Stimulated activated CD8-positive, alpha-beta memory T cell treated with anti-CD3 and anti-CD28 coated beads, Interleukin-7, amount 100 ng/mL, for 24 hours (primary cell): ENCODE measurements at places on chromosomes 6 and 20.

GRCh38 chr20:3887876-3888620, 1.1 kb upstream of the PANK2 start:
- no peak for DNase-seq

- DNase-seq = no peak
Observed at GRCh38 chr6:73451223-73452106, 632 bp downstream of the CGAS start.

DNA sequence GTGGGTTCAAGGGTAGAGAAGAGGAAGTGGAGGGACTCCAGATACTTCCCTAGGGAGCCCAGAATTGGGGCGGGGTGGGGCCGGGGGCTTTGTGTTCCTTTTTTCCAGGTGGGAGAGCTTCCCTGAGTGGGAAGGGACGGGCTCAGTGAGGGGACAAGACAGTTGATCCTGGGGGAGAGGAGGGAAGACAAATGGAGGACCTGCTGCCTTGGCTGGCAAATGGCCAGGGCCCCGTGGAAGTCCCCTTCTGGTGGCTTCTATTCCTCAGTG, 2.6 kb downstream of the CTSZ start:
- peak; percentile 21 for DNase-seq

- no peak for DNase-seq
Observed at GRCh38 chr20:45908084-45908483, 3.9 kb downstream of the PLTP start.

DNA sequence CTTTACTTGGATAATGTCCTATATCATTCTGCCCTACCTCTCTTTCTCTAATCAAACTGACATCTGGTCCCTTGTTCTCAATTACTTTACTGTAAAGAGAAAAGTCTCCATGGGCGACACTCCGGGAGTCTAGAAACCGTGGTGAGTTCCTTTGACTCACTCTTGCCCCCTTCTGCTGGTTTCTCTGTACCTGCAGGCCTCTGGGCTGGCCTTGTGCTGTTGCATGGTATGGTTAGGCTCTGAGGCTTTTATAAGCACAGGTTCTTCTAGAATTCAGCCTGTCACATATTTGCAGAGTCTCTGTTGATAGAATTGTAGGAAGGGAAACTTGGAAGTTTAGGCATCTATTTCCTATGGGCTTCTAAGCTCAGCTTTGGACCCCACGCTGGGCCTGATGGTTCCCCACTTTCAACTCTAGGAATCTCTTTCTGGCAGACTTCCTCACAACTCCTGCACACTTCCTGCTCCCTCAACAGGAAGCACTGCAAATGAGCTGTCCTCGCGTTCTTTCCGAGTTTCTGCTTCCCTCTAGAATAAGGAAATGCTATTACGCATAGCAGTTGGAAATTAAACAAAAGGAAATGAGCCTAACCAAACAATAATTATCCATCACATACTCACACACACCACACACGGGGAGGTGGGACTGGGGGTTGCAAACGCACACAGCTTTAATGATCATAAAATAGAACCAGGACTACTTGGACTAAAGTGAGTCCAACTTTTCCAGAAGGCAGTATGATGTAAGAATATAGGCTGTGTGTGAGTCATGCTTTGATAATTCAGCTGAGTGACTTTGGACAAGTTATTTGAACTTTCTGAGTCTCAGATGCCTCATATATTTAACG, 683.3 kb downstream of the QKI start:
- no peak for DNase-seq

DNA sequence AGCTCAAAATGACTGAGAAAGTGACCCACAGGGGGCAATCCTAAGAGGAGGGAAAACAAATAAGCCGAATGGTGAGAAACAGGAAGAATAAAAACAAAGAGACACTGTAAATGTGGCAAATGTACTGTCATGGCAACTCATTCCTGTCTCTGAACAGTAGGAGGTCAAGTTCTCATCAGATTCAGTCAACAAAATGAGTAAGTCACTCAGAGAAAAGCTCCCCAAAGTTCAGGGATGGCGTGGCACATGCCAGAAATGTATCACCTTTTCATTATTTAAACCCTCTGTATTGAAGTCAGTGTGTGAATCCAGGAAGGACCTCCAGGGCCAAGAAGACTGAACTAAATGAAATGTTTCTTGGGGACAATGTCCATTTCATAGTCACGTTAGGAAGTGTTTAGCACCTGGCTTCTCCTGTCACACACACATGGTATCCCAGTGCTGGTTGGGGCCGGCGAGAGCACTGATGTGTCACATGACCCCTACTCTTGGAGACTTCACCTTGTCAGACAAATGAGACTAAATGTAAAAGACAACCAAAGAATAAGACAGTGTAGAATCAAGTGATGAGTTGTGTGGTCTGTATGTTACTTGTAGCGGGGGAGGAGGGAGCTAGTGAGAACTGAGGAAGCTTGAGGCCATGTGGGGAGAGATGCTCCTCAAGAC, 20.7 kb downstream of the CNR1 start:
- DNase-seq = no peak

- no peak for DNase-seq
Observed at GRCh38 chr6:37511910-37512399, 12.3 kb upstream of the CCDC167 start.

DNA sequence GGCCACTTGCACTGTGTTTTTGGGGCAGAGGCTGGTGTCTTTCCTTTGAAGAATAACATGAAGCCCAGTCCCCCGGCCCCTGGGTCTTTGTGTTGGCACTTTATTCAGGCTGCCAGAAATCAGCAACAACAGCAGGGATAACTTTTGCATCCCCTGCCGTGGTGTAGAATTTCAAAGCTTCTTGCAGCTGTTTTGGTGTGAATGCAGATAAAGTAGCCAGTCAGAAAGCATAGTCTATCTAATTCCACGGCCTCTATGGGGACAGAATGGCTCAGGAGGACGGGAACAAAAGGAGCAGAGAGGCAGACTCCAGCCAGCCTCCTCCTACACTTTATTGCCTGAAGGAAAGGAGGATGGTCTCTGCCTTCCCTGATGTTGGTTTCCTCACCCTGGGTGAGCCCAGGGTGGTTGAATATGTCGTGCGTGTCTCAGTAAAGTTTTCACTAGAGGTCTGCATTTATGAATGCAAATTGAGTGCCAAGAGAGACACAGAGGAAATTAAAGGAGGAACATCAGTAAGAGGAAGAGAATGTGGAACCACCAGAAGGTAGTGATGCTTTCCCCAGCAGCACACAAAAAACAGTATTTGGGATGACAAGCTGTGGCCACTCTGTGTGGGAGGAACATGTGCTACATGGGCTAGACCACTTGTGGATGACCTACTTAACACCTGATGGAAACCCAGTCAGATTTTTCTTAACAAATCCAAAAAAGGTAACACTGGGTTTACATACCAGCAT, 125.9 kb upstream of the TRAF3IP2 start:
- no peak for DNase-seq

- DNase-seq = no peak
Observed at GRCh38 chr20:24965065-24965919, 16.2 kb downstream of the CST7 start.

- DNase-seq = no peak
Observed at GRCh38 chr6:163947276-163947675, 532.8 kb downstream of the QKI start.

DNA sequence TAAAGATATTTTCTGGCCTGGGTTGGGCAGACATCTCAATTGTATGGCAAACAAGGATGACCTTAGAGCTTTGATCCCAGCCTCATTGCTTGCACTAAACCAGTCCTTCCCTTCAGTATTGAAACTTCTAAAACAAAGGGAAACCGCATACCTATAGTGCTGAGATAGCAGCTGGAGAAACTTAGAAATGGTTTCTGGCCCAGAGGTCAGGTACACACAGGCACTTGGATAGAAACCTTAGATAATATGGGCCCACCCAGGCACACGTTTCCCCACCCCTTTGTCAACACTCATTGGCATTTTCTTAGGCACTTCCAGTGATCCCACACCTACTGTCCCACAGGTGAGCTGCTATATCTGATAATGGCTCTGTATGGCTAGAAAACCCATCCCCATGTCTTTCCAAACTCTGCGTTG, 22.1 kb downstream of the NRSN1 start:
- DNase-seq = no peak

- no peak for DNase-seq
Observed at GRCh38 chr20:57481281-57481711, 43.6 kb downstream of the CTCFL start.

DNA sequence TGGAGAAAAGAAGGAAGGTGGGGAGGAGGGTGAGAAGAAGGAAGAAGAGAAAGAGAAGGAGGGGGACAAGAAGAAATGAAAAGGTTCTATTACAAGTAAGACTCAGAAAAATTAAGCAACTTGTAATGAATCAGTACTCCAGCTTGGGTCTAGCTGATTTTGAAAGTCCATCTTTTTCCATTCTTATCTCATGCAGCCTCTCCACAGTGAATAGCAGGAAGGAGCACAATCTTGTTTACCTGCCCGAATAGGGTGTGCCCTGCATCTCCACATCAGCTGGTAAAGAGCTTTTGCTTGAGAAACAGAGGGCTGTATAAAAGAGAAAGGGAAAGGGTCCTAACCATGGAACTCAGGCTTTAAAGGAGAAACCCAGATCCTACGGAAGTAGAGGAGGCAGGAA, 348.8 kb downstream of the TPBG start:
- DNase-seq = no peak

DNA sequence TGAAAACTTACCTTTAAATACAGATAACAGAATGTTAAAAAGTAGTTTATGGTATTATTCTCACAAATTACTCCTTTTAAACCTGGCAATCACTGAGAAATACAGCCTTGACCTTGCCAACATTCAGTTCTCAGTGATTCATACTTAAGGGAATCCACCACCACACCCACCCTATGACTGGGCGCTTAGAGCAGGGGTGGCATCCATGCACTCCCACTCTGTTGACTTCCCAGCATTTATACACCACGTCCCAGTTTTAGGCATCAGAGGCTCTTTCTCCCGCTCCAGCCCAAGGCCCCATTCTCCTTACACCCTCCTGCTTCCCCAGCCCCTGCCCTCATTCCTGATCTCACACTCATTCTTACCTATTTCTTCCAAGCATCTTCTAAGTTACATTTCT, 16.3 kb downstream of the TRAF3IP2 start:
- DNase-seq = no peak
